ENCODE measurements at places on chromosomes 5 and 9. TPM values are rescaled to one million over a fixed set of nuclear protein-coding genes. Genes with fewer than 3 reads are reported as not detected.

Gene ANXA2R
- total RNA-seq: 11.2 TPM

GRCh38 chr5:83522446-83522845 lies 50.9 kb downstream of the VCAN start:
- DNase-seq: no peak

Gene FER
- 21.1 TPM for total RNA-seq

- DNase-seq: no peak
These were observed 54.8 kb downstream of the ERCC6L2 start for GRCh38 chr9:95930277-95930676.

GRCh38 chr5:35248843-35249780 lies 18.8 kb upstream of the PRLR start:
- no peak for DNase-seq

DNA sequence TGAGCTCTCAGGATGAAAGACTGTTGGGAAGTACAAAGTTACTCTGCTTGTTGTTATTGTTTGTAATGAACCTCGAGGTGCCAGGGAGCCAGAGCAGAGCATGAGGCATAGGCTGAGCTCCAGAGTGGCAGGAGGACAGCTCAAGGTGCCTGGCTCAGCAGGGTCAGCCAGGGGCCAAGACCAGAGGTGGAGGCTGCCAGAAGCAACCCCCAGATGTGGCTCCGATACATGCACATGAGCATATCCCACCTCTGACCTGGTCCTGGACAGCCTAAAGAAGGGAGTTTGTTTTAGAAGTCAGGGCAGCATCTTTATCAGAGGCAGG lies 105.6 kb downstream of the PSD2 start:
- no peak for DNase-seq

- DNase-seq: no peak
These were observed 16.9 kb downstream of the GADD45G start for GRCh38 chr9:89621676-89622075.

GRCh38 chr5:17185773-17186172 lies 31.7 kb upstream of the BASP1 start:
- no peak for DNase-seq

- DNase-seq: no peak
These were observed 128.5 kb upstream of the LPCAT1 start for GRCh38 chr5:1651971-1652872.

Gene FAM153A
- not detected for total RNA-seq

Gene LPAR1
- 0.53 TPM for total RNA-seq

DNA sequence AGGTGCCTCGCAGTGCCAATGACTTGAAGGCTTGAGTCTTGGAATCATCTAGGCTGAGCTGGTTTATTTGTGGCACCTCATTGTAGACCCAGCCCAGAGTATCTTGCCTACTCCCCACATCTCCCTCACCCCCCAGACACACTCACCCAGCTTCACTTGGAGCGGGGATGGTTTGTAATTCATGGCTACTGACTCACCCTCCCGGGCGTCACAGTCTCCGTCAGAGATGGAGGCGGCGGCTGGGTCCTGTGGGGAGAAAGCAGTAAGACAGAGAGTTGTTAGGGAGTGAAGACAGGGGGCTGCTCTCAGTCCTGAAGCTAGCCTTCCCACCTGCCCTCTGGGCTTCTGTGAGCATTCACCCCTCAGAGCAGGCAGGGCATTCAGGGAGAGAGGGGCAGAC lies 29.0 kb upstream of the MYORG start:
- DNase-seq: no peak

GRCh38 chr9:109969011-109969410 lies 189.0 kb downstream of the PALM2AKAP2 start:
- peak; percentile 27 for DNase-seq

GRCh38 chr5:88539693-88540365 lies 271.2 kb upstream of the TMEM161B start:
- no peak for DNase-seq

Gene SPINK1
- total RNA-seq: not detected

GRCh38 chr9:32968101-32969011 lies 33.1 kb downstream of the APTX start:
- DNase-seq: peak; percentile 37

Gene TIMD4
- not detected for total RNA-seq

GRCh38 chr9:78320875-78321496 lies 24.1 kb downstream of the PSAT1 start:
- DNase-seq: no peak

Gene SLC2A6
- 70.5 TPM for total RNA-seq

- no peak for DNase-seq
These were observed 41.0 kb downstream of the RNF180 start for GRCh38 chr5:64206653-64207052.

GRCh38 chr9:88586452-88586851 lies 51.5 kb downstream of the NXNL2 start:
- DNase-seq: no peak

Gene KLHL9
- 29.3 TPM for total RNA-seq

Gene CDKN2B-AS1
- 2.9 TPM for total RNA-seq

DNA sequence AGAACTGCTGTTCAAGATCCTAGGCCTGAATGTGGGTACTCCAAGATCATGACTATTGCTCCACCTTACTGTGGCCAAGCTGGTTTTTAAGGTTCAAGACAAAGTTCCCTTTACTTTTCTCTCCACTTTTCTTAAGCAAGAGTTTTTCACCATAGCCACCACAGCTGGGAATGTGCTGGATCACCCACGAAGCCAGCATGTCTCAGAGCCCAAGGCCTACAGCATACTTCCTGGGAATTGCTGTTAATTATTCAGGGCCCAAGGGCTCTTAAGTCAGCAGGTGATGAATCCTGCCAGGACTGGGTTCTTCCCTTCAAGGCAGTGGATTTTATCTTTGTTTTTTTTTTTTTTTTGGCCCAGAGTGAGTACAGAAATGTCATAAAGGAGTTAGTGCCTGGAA lies 149.4 kb upstream of the TUSC1 start:
- no peak for DNase-seq

GRCh38 chr9:101601904-101602765 lies 7.4 kb upstream of the PPP3R2 start:
- peak; percentile 16 for DNase-seq

Gene SHB
- total RNA-seq: 42.8 TPM

Gene GRM6
- total RNA-seq: not detected

GRCh38 chr9:131402073-131402472 lies 8.2 kb downstream of the PRRC2B start:
- no peak for DNase-seq

- no peak for DNase-seq
These were observed 17.9 kb upstream of the ZCCHC7 start for GRCh38 chr9:37102486-37102885.

Gene AGPAT2
- total RNA-seq: 50.2 TPM

GRCh38 chr5:78923622-78923970 lies 61.5 kb downstream of the ARSB start:
- no peak for DNase-seq

Gene ENC1
- 155 TPM for total RNA-seq

- no peak for DNase-seq
These were observed 13.9 kb downstream of the NR2F1 start for GRCh38 chr5:93596676-93597490.

Gene MLANA
- total RNA-seq: not detected

Measured in glomerular endothelial cell (primary cell).